ENCODE measurements at places on chromosomes 11 and 22.
A peak's percentile ranks its signal among the peaks of the same experiment; 100 is the strongest.

- DNase-seq = no peak
Measured at GRCh38 chr22:42324990-42325710, 54.7 kb upstream of the TCF20 start.

DNA sequence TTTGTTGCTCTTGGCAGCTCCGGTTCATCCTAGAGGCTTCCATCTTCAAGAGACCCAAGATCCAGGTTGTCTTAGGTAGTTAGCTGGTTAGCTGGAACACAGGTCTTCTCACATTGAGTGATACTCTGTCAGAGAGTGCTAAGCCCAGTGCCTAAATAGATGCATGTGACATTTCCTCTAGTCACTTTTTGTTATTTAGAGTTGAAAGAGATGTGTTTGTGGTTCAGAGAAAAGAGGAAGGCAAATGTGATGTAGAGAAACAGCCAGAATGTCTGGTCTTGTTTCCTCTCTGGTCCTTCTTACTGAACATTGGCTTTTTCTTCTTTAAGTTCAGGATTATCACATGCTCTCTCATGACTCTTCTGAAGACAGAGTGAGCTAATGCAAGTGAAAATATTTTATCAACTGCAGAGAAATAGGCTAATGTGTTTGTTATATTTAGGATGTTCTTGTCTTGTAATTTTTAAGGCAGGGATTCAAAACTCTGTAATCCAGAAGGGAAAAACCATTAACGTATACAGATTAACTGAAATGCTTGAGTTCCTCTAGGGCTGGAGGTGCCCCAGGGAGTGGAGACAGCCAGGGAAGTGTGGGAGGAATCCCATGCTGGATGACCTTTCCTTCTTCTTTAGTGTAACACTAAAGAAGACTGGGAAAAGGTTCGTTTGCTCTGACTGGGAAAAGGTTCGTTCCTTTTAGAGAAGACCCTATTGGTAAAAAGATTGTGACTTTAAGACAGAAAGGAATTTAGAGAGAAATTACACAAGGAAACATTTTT is 75.4 kb downstream of the SWAP70 start:
- DNase-seq = no peak

GRCh38 chr11:134794192-134794591 is 382.1 kb upstream of the B3GAT1 start:
- DNase-seq = no peak

DNA sequence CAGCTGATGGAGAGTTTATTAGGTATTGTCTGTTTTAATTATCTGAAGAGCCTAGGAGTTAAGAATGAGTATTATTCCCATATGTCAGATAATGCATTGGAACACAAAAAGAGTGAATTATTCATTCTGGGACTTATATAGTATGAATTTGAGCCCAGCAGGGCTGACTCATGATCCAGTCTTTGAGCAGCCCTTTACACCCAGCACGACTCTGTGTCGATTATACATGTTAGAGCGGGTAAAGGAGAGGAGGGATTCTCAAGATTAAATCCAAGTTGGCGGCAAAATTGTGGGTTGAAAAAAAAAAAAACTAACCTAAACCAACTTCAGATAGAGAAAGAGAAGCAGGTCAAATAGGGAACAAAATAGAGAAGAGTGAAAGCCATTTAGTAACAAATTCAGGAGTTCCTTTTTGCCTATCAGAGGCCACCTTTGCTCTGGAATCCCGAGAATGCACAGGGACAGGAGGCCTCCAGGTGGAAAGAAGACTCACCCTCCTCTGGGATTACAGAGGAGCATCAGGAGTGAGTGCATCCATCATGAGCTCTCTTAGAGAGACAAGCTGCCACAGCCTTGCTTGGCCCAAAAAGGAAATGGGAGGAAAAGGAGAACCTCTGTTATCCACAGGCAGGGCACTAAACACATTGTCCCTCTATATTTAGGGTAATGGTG is 3.1 kb downstream of the MRGPRX1 start:
- no peak for DNase-seq

DNA sequence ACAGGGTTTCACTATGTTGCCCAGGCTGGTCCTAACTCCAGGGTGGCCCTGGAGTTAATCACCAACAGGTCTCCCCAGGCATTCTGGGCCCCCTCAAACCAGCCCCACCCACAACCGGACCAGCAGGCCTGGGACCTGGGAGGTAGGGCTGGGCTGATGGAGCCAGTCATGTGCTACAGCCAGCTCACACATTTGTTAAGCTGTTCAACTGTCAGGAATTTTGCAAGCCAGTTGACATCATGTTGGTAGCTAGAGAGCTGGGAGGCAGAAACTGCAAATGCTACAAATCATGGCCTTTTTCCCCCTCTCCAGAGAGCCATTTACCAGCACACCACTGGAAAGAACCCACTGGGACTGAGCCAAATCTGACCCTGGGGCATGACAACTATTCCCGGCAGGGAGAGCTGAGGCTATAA is 6.8 kb downstream of the ARHGAP1 start:
- DNase-seq = no peak

- DNase-seq = no peak
Measured at GRCh38 chr11:257766-258493, 20.3 kb upstream of the NLRP6 start.

DNA sequence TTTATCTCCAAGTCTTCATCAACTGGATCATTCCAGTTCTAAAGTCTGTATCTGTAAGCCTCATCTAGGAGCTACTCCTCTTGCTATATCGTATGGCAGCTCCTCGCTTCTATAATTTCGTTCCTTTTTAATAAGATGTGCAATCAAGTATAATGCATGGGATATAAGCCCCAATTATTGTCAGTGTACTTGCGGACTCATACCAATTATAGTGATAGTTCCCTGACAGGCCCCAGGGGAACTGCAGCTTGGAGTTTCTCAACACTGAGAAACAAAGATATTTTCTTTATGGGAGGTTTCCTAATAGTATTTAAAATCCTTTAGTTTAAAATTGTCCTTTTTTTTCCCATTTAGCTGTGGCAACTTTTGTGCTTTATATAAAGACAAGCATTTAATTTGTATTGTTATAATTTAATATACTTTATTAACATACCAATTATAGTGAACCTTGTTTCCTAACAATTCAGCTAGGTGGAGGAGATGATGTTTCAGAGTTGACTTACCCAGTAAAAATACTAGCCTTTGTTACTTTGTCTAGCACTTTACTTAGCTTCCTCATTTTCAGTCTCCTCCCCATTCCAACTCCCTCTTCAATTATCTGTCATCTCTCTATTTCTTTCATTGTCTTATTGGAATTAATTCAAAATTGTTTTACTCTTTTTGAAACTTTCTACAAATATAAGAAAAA is 25.3 kb upstream of the DDX17 start:
- DNase-seq = no peak

- peak; percentile 38 for DNase-seq
Measured at GRCh38 chr22:24247564-24248344, 2.9 kb upstream of the GGT5 start.

- DNase-seq = no peak
Measured at GRCh38 chr22:49629586-49630447, 197.9 kb downstream of the BRD1 start.

GRCh38 chr11:132330515-132330914 is 960.1 kb downstream of the NTM start:
- DNase-seq = no peak

- DNase-seq = no peak
Measured at GRCh38 chr11:17607083-17607429, 60.0 kb downstream of the OTOG start.

DNA sequence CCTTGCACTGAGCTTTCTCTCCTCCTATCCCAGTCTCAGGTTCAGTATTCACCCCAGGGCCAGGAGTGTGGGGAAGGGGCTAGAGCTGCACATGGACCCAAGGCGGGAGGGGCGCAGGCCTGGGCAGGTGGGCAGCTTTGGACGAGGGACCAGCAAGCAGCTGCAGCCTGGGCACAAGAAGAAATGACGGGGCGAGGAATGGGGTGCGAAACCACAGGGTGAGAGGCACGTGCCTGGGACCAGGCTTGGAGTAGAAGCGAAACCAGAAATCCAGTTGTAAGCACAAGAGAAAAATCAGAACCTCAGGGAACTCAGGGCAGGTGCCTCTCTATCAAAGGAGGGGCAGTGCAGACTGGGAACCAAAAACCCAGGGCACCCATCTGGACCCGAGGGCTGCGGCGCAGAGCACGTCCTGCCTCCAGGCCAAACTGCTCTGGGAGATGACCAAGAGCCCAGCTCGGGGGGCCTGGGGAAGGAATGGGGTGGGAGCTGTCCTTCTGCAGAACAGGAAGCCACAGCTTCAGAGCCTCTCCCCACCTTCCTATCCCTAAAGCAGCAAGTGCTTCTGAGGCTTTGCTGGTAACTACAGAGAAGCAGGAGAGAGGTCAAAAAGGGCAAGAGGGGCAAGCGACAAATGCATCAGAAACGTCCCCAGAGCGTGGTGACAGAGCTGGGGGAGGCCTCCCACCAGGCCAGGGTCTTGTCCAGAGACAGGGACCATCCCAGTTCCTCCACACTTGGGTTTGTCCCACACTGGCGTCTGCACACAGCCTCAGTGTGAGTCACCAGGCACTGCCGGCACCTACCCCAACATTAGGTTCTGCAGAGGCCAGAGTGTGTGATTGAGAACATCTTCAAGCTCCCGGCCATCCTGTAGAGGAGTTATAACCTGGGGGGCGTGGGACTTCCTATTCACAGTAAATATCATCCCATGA is 18.3 kb upstream of the TMPRSS4 start:
- no peak for DNase-seq

- DNase-seq = no peak
Measured at GRCh38 chr11:15825976-15826650, 530.2 kb downstream of the SOX6 start.

DNA sequence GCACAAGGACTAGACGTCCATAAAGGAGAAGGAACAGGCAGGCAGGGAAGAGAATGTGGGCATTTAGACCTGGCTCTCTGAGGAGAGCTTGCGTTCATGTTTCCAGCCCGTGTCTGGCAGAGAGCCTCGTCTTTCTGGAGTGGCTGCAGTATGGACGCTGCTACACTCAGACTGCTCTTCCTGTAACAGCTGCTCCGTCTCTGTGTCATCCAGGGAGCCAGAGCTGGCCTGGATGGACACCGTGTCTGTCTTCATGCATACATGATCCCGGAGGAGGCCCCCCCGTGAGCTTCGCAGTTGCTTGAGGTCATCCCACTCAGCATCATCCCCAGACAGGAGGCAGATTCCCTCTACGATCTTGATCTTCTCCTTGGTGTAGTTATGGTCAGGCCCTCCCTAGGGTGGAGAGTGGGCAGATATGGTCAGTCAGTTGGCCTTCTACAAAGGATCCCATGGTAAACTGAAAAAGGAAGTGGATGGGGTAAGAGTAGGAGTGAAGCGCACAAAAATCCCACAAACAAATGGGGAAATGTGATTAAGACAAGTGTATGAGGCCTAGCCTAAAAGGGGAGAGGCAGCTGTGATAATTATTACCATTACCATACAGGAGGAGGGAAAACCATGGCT is 13.0 kb upstream of the CKAP5 start:
- DNase-seq = no peak

- DNase-seq = no peak
Measured at GRCh38 chr11:123386796-123387510, 43.1 kb upstream of the GRAMD1B start.

DNA sequence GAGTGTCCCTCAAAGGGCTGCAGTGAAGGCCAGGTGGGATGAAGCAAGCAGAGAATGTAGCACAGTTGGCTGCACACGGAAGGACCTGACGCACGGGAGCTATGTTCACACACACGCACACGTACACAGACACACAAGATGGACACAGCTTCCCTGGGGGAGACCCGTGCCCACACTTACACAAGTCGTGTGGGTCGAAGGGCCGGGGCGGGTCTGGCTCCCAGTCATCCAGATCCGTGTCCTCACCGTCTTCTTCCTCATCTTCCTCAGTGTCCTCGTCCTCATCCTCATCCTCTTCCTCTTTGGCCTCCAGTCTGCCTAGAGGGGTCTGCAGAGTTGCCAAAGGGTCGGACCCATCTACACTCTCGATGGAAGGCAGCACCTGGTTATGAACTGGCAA is 51.6 kb upstream of the NFRKB start:
- DNase-seq = no peak

GRCh38 chr22:31898926-31899325 is 45.4 kb upstream of the YWHAH start:
- no peak for DNase-seq

DNA sequence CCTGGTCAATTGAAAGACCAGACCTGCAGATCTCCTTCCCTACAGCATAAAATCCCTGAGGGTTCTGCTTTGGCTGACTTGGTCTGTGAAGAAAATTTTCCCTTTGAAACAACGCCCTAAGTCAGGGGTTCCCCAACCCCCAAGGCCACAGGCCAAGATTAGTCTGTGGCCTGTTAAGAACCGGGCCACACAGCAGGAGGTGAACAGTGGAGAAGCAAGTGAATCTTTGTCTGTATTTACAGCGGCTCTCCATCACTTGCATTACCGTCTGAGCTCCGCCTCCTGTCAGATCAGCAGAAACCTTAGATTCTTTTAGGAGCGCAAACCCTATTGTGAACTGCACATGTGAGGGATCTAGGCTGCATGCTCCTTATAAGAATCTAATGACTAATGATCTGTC is 38.2 kb downstream of the CCDC83 start:
- DNase-seq = no peak

DNA sequence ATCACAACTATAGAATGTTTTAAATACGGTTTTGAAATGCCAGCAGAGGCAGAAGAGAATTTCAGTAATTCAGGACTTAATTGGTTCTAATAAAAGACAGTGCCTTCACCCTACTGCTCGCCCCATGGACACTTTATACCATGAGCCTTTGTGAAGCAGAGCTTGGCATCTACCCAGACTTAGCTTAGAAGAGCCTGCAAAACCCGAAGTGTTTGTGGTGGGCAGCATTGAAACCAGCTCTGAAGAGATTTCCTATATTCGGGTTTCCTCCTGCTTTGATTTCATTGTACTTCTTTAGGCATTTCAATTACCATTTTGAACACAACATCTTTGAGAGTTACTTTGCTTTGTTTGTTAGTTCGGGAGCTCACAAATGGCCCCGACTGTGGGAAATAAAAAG is 185.1 kb upstream of the MTNR1B start:
- DNase-seq = no peak

DNA sequence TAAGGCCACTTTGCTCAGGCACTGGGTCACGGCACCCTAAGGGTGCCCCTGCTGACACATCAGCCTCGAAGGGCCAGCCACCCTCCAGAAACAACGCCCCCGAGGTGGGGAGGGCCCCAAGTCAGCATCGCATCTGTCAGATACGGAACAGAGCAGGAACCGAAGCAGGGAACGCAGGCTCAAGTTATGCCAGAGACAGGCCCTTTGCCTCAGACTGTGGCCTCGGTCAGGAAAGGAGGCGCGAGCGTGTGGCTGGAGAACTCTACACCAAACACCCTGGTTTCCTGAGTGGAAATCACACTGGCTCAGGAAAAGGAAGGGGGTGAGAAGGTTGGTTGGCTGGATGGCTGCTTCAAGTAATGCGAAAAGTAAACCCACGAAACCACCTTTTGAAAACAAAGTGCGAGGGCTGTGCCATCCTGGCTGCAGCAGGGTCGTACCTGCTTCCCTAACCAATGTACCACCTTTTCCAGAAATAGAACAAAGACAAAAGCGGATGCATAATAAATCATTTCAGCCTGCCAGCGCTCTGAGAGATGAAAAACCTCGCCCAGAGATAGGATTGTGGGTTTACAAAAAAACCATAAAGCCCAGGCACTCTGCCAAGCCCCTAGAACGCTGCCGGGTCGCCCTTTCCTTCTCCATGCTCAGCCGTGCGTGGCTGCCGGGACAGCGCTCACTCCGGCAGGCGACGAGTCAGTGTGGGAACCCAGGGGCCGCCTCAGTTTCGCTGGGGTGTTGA is 38.6 kb downstream of the TRMU start:
- no peak for DNase-seq

- DNase-seq = no peak
Measured at GRCh38 chr11:74604311-74604710, 11.9 kb downstream of the POLD3 start.

GRCh38 chr11:134038897-134039470 is 29.9 kb upstream of the JAM3 start:
- DNase-seq = no peak

GRCh38 chr22:44160421-44160820 is 20.3 kb upstream of the PARVG start:
- DNase-seq = no peak
